Renal cortical epithelial cell (primary cell): ENCODE measurements at places on chromosomes 3 and 15. TPM values are rescaled to one million over a fixed set of nuclear protein-coding genes. Genes with fewer than 3 reads are reported as not detected.

Gene HACD3
- total RNA-seq, result 212 and 245 TPM in 2 replicates

Gene NSMCE3
- 9.6 and 10.4 TPM in 2 replicates for total RNA-seq

Gene TGM5
- 0.25 and 0.35 TPM in 2 replicates for total RNA-seq

Gene PP2D1
- total RNA-seq, result not detected in 2 replicates

Gene SLC6A20
- total RNA-seq, result 0.50 and 3.5 TPM in 2 replicates

Gene LEKR1
- total RNA-seq, result 1.0 and 1.4 TPM in 2 replicates

Gene MST1R
- 1.6 and 5.7 TPM in 2 replicates for total RNA-seq

Gene LRRC31
- 1.2 and 1.8 TPM in 2 replicates for total RNA-seq

Gene HES1
- 9.4 and 18.6 TPM in 2 replicates for total RNA-seq

Gene CYP1A2
- not detected in 2 replicates for total RNA-seq

Gene SEMA3F
- total RNA-seq, result 10.2 and 33.5 TPM in 2 replicates

Gene SLC28A1
- total RNA-seq, result 0.15 TPM in 1 of 2 replicates, not detected in the other

Gene FBXL2
- 22.6 and 38.1 TPM in 2 replicates for total RNA-seq

Gene GASK1A
- 0.25 and 0.87 TPM in 2 replicates for total RNA-seq

Gene POC1A
- 2.5 and 5.0 TPM in 2 replicates for total RNA-seq

Gene KBTBD12
- total RNA-seq, result 1.2 and 2.2 TPM in 2 replicates

Gene PLS1
- total RNA-seq, result 57.0 and 83.5 TPM in 2 replicates

Gene TP63
- total RNA-seq, result under 0.01 and 0.52 TPM in 2 replicates

Gene LYZL4
- total RNA-seq, result not detected in 2 replicates

Gene IL17RB
- 1.4 and 10.9 TPM in 2 replicates for total RNA-seq

Gene MUSTN1
- not detected in 2 replicates for total RNA-seq

Gene PIF1
- total RNA-seq, result 0.60 and 5.7 TPM in 2 replicates

Gene NEDD4
- total RNA-seq, result 26.6 and 52.3 TPM in 2 replicates

Gene ISLR
- total RNA-seq, result 0.30 TPM in 1 of 2 replicates, not detected in the other

Gene TRIP4
- total RNA-seq, result 13.2 and 24.0 TPM in 2 replicates

Gene CCDC33
- not detected in 2 replicates for total RNA-seq

Gene ZNF660
- total RNA-seq, result 1.4 and 5.4 TPM in 2 replicates

Gene CTXN2
- total RNA-seq, result 0.05 TPM in 1 of 2 replicates, not detected in the other

Gene MCTP2
- total RNA-seq, result 14.8 and 26.6 TPM in 2 replicates

Gene C2CD4A
- total RNA-seq, result under 0.01 and 11.7 TPM in 2 replicates

Gene FMN1
- total RNA-seq, result 4.0 and 7.8 TPM in 2 replicates

Gene SCN11A
- under 0.01 and 0.15 TPM in 2 replicates for total RNA-seq

Gene RLBP1
- not detected in 2 replicates for total RNA-seq

Gene C3orf80
- total RNA-seq, result not detected in 2 replicates

Gene XIRP1
- total RNA-seq, result not detected in 2 replicates

Gene EOMES
- total RNA-seq, result not detected in 2 replicates
